ENCODE measurements at places on chromosomes 4 and X. TPM values are rescaled to one million over a fixed set of nuclear protein-coding genes. Genes with fewer than 3 reads are reported as not detected.

- H3K27me3 ChIP-seq = peaks cover 56% of the 10 kb centered on the region
- no peaks in the 10 kb centered on the region for H3K36me3 ChIP-seq
- DNase-seq = no peak
- H3K27ac ChIP-seq = no peak overlapping the region
- H3K4me3 ChIP-seq = no peak overlapping the region
Measured at GRCh38 chr4:4851906-4852305, 7.6 kb upstream of the MSX1 start.

GRCh38 chrX:155027509-155028066 is 944 bp downstream of the FUNDC2 start:
- peak overlapping the region; percentile 96 for H3K27ac ChIP-seq
- DNase-seq = no peak
- H3K27me3 ChIP-seq = no peaks in the 10 kb centered on the region
- H3K4me1 ChIP-seq = peaks cover 30% of the 10 kb centered on the region
- no peaks in the 10 kb centered on the region for H3K36me3 ChIP-seq

DNA sequence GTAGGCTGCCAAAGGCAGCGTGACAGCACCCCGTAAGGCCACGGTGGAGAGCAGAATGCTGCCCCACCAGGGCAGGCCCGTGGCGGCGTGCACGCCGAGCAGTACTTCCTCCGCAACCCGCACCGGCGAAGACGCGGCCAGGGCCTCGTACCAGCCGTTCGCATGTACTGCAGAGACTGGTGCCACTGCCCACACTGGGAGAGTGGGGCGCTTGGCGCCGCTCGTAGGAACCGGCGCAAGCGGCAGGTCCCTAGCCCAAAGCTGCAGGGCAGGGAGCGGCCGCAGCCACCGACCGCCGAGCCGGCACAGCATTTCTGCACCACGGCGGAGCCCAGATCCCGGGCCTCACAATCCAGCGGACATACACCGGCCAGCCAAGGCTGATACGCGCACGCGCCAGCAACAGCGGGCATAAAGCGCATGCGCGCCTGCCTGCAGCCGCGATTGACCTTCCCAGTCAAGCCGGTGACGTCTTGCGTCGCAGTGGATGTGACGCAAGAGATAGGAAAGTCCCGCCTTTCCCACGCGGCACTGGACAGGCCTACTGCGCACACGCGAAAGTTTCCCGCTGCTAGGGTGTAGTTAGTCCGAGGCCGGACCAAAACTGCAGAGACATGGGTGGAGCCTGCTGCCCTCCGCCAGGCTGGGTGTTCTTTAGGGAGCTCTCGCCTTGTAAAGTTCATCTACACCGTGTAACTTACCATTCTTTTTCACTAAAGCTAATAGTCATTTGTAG is at the start of gene COX18:
Gene COX18, minus strand, starts transcription at position 379 of the 736 bp plus-strand sequence. Its CDS starts 67 bp downstream, at position 312.
- peak within 1 kb of the TSS; percentile 78 for H3K4me3 ChIP-seq
- peak; percentile 99 for DNase-seq
- H3K27me3 ChIP-seq = no peaks in the 10 kb centered on the region
- H3K36me3 ChIP-seq = peaks cover under 1% of the 10 kb centered on the region
- peaks cover 27% of the 10 kb centered on the region for H3K4me1 ChIP-seq

- H3K36me3 ChIP-seq = no peaks in the 10 kb centered on the region
- no peaks in the 10 kb centered on the region for H3K27me3 ChIP-seq
- no peak overlapping the region for H3K4me3 ChIP-seq
- no peak for DNase-seq
Measured at GRCh38 chrX:22186165-22186564, 86.5 kb upstream of the CBLL2 start.

DNA sequence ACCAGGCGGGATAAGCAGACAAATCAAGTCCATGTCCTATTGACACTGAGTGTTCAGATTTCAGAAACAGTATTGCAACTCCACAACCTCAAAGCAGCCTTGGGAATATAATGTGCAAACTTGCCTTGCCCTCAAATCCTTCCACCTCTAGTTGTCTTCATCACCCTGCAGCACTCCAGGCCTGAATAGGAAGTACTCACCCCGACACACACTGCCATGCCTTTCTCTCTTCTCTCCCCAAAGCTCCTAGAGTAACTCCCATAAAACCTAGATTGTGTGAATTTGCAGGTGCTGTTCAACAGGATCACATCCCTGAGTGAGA is 19.6 kb downstream of the ACSL1 start:
- H3K4me1 ChIP-seq = peaks cover 51% of the 10 kb centered on the region
- H3K36me3 ChIP-seq = no peaks in the 10 kb centered on the region
- H3K27me3 ChIP-seq = no peaks in the 10 kb centered on the region
- no peak overlapping the region for H3K27ac ChIP-seq

- no peak overlapping the region for H3K4me3 ChIP-seq
- no peaks in the 10 kb centered on the region for H3K27me3 ChIP-seq
- no peaks in the 10 kb centered on the region for H3K4me1 ChIP-seq
Measured at GRCh38 chr4:80452768-80453167, 117.2 kb downstream of the CFAP299 start.

C1QTNF7 gene
- total RNA-seq = 18.8 TPM

FRMD7 gene
- total RNA-seq = not detected

GRCh38 chrX:49910344-49910743 is 12.1 kb upstream of the CLCN5 start:
- no peaks in the 10 kb centered on the region for H3K27me3 ChIP-seq
- H3K4me1 ChIP-seq = no peaks in the 10 kb centered on the region
- H3K4me3 ChIP-seq = no peak overlapping the region
- no peak overlapping the region for H3K27ac ChIP-seq

CCNB3 gene
- 3.1 TPM for total RNA-seq

DNA sequence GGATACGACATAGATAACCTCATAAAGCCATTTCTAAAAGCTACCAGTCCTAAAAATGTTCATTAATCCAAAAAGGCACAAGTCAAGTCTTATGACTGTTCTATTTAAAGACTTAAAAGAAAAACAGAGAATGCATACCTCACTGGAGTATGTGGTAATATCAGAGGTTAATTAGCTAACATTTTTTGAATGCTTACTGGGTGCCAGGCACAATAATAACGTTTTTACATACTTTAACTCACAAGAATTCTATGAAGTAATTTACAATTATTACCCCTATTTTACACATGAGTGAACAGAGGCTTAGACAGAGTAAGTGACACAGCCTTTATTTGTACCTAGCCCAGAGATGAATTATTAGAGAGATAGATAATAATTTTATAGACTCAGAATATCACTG is 207.5 kb downstream of the PDGFC start:
- no peaks in the 10 kb centered on the region for H3K36me3 ChIP-seq
- H3K4me1 ChIP-seq = peaks cover 30% of the 10 kb centered on the region
- H3K4me3 ChIP-seq = no peak overlapping the region
- H3K27me3 ChIP-seq = no peaks in the 10 kb centered on the region

- H3K27ac ChIP-seq = no peak overlapping the region
- H3K36me3 ChIP-seq = no peaks in the 10 kb centered on the region
- no peaks in the 10 kb centered on the region for H3K27me3 ChIP-seq
- no peak overlapping the region for H3K4me3 ChIP-seq
- DNase-seq = no peak
- H3K4me1 ChIP-seq = no peaks in the 10 kb centered on the region
Measured at GRCh38 chr4:69731847-69732246, 28.6 kb downstream of the SULT1B1 start.

DNA sequence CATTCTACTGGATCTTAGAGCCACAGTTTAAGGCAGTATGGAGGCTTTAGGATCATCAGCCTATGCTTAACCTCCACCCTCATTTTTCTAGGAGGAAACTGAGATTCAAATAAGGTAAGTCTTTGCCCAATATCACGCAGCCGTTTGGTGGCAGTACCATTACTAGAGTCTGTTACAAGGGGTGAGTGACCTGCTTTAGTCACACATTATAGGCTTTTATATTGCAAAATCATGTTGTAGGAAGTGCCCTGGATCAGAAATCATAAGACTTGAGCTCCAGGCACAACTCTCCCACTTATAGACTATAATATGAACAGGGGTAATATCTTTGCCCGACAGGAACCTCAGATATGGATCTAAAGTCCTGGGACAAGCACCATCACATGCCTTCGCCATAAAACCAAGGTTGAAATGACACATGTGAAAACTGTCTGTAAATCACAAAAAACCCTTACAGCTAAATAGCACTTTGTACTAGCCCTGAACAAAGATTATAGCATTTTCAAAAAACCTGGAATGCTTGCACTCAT is 19.2 kb downstream of the HPSE start:
- no peaks in the 10 kb centered on the region for H3K36me3 ChIP-seq
- H3K27ac ChIP-seq = no peak overlapping the region
- H3K27me3 ChIP-seq = no peaks in the 10 kb centered on the region
- no peak overlapping the region for H3K4me3 ChIP-seq

GPR143 gene
- total RNA-seq = not detected

DNA sequence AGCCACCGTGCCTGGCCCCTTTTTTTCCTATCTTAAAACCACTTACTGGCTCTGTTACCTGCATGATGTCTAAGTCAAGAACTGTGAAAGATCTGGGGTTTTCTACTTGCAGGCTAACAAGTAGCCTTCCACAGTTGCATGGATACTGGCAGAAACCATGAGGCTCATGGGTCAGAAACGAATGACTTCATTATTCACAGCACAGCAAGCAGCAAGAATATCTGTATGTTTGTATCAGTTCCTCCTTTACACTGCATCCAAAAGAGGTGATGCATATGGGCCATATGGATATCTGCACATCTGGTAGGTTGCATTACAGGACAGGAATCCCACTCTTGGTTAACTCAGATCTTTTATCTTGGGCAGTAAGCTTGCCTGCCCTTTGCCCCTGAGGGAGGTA is 154.9 kb upstream of the NUDT6 start:
- H3K27me3 ChIP-seq = no peaks in the 10 kb centered on the region
- no peaks in the 10 kb centered on the region for H3K36me3 ChIP-seq
- H3K27ac ChIP-seq = no peak overlapping the region
- DNase-seq = no peak

CXCL10 gene
- total RNA-seq = not detected

LPAR4 gene
- 2.1 TPM for total RNA-seq

- H3K4me1 ChIP-seq = no peaks in the 10 kb centered on the region
- H3K4me3 ChIP-seq = no peak overlapping the region
- H3K36me3 ChIP-seq = no peaks in the 10 kb centered on the region
- no peaks in the 10 kb centered on the region for H3K27me3 ChIP-seq
- DNase-seq = no peak
Measured at GRCh38 chrX:94524867-94525266, 850.9 kb downstream of the FAM133A start.

AFP gene
- not detected for total RNA-seq

DNA sequence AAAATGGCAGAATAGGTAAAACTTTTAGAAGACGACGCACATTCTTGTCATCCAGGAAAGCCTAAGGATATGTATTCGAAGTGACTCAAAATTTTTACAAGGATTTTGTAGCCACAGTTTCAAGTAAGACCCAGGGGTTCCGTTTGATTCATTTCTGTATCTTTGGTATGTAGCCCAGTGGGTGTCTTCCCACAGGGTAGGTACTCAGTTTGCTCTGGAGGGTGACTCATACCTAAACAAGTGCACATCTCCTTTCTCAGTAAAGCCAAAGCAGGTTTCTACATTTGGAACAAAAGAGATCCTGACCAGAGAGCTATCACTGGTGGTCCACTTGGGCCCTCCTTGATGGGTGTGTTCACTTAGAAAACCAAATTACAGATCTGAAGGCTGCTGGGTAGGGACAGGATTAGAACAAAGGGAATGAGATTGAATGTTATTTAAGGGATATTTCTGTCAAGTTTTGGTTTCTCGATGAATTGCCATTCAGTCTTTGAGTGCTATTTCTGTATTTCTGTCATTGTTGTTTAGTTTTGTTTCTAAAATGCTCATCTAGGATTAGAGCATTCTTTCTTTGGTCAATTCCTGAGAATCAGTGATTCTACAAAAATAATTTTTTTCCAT is 56.1 kb downstream of the PLS3 start:
- H3K36me3 ChIP-seq = no peaks in the 10 kb centered on the region
- no peak overlapping the region for H3K4me3 ChIP-seq
- DNase-seq = no peak
- peak overlapping the region; percentile 81 for H3K27ac ChIP-seq

GRCh38 chrX:19849464-19850080 is 37.8 kb downstream of the SH3KBP1 start:
- no peak overlapping the region for H3K27ac ChIP-seq
- no peaks in the 10 kb centered on the region for H3K36me3 ChIP-seq
- H3K4me3 ChIP-seq = no peak overlapping the region
- DNase-seq = no peak
- H3K27me3 ChIP-seq = no peaks in the 10 kb centered on the region

GRCh38 chr4:14749910-14750309 is 252.4 kb upstream of the CPEB2 start:
- DNase-seq = peak; percentile 77
- no peaks in the 10 kb centered on the region for H3K4me1 ChIP-seq
- no peaks in the 10 kb centered on the region for H3K27me3 ChIP-seq
- no peak overlapping the region for H3K27ac ChIP-seq

- no peaks in the 10 kb centered on the region for H3K4me1 ChIP-seq
- H3K27ac ChIP-seq = no peak overlapping the region
- DNase-seq = no peak
- no peaks in the 10 kb centered on the region for H3K27me3 ChIP-seq
- H3K36me3 ChIP-seq = no peaks in the 10 kb centered on the region
Measured at GRCh38 chrX:40943093-40943641, 142.1 kb upstream of the USP9X start.

GRCh38 chr4:36079666-36080065 is 164.6 kb downstream of the ARAP2 start:
- H3K27me3 ChIP-seq = no peaks in the 10 kb centered on the region
- no peaks in the 10 kb centered on the region for H3K4me1 ChIP-seq
- H3K27ac ChIP-seq = no peak overlapping the region
- DNase-seq = no peak
- H3K36me3 ChIP-seq = peaks cover 6% of the 10 kb centered on the region

CT45A2 gene
- total RNA-seq = not detected

CYSLTR1 gene
- 25.2 TPM for total RNA-seq

- H3K4me1 ChIP-seq = peaks cover 5% of the 10 kb centered on the region
- no peak for DNase-seq
- no peak overlapping the region for H3K27ac ChIP-seq
- no peaks in the 10 kb centered on the region for H3K27me3 ChIP-seq
- no peaks in the 10 kb centered on the region for H3K36me3 ChIP-seq
Measured at GRCh38 chr4:140343303-140343702, 30.1 kb upstream of the SCOC start.

- H3K27ac ChIP-seq = no peak overlapping the region
- no peak for DNase-seq
- H3K4me3 ChIP-seq = no peak overlapping the region
Measured at GRCh38 chr4:7402526-7402925, 32.2 kb downstream of the PSAPL1 start.

- no peak for DNase-seq
- no peaks in the 10 kb centered on the region for H3K27me3 ChIP-seq
- no peaks in the 10 kb centered on the region for H3K4me1 ChIP-seq
- no peak overlapping the region for H3K27ac ChIP-seq
- no peaks in the 10 kb centered on the region for H3K36me3 ChIP-seq
Measured at GRCh38 chr4:123849495-123849894, 452.9 kb downstream of the SPRY1 start.

GRCh38 chr4:124907881-124908280 is 195.3 kb upstream of the ANKRD50 start:
- peaks cover 11% of the 10 kb centered on the region for H3K4me1 ChIP-seq
- H3K4me3 ChIP-seq = no peak overlapping the region
- no peak overlapping the region for H3K27ac ChIP-seq
- no peaks in the 10 kb centered on the region for H3K36me3 ChIP-seq
- H3K27me3 ChIP-seq = no peaks in the 10 kb centered on the region

Data from esophagus muscularis mucosa (tissue), 4 donors.